Calu3 (cell line): ENCODE measurements at places on chromosomes 1 and 21. TPM values are rescaled to one million over a fixed set of nuclear protein-coding genes. Genes with fewer than 3 reads are reported as not detected.

The PLA2G2D gene
- total RNA-seq: not detected in 2 replicates

DNA sequence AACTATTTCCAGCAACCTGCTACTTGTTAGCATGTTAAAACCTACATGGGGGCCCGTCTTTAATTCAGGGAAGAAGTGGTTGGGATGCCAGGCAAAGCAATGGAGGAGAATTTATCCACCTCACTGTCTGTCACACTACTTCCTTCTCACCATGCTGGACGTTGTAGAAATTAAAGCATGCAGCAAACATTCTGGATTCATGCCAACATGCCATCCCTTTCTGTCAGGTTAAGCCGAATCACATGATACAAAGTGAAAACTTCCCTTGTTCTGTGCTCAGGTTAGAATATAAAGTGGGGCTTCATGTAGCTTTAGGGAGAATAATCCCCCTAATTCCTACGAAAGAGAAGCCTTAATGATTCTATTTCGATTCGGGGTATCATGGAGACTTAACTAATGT lies 95.5 kb downstream of the ERG start:
- no peak for DNase-seq

- DNase-seq: no peak
Observed at GRCh38 chr1:162722036-162722435, 68.5 kb upstream of the HSD17B7 start.

GRCh38 chr21:41396558-41397075 lies 29.4 kb upstream of the MX1 start:
- DNase-seq: peak; percentile 15

DNA sequence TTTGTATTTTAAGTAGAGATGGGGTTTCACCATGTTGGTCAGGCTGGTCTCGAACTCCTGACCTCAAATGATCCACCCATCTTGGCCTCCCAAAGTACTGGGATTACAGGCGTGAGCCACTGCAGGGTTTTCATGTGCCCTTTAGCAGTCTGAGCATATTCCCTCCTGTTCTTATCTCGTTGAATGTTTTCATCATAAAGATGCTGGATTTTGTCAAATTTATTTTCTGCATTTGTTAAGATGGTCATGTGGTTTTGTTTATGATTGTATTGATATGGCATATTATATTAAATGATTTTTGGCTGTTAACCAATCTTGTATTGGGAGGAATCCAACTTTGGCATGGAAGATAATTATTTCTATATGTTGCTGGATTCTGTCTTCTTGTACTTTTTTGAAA lies 8.8 kb downstream of the JMJD4 start:
- DNase-seq: no peak

DNA sequence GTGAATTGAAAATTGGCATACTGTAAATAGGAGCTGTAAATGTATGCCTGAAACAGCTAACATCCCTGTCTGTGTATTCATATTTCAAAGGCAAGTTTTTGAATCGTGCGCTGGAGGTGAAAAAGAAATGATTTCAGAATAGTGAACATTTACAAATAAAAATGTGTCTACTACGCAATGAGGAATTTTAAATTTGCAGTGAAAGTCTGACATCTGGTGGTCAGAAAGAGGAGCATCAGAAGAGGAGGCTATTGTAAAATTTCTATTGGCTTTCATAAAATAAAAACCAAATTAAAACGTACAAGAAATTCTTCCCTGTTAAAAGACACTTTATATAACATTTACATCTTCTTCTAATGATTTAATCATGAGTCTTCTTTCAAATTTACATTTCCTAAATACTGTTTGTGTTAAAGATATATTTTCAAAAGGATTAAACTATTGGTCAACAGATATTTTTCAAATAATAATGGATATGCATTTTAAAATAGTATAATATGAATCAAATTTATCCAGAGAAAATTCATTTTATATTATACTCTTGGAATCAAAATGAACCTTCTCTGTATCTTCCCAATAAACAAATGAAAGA lies 113.7 kb upstream of the RRP15 start:
- DNase-seq: no peak
